ENCODE measurements at places on chromosomes 11 and 22.

- no peak for DNase-seq
These were observed 44.0 kb downstream of the KIAA1671 start for GRCh38 chr22:24996420-24996952.

DNA sequence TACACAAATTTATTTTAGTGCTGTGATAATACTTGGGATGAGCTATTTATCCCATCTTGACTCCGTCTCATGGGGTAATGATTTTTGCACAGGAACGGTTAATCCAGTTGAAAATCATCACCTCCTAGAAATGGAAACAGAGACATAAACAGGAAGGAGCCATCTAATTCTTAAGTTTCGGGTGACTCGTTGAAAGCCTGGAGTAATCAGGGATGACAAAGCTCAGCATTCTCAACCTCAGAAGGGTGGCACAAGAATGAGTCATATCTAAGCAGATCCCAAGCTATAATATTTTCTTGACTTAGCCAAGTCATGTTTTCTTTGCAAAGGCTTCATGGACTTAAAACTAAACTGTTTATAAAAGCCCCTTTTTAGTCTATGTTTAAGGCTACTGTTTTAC, 280.8 kb upstream of the CCDC90B start:
- no peak for DNase-seq

DNA sequence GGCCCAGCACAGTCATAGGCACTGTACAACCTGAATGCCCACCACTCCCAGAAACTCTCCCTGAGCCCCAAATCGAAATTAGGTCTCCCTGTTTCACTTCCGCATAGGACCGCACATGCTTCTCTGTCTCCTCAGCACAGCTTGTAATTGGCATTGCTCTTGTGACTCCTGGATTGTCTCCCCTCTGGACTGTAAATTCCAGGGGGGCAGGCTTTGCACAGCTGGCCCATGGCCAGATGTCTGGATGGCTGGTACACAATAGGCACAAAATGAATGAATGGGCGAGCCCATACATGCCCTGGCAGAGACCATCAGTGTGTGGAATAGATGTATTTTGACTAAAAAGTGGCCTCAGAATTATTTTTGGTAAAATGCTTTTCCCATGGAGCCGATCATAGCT, 63.3 kb upstream of the PHF21B start:
- DNase-seq: no peak

GRCh38 chr22:46542011-46542985, 4.9 kb upstream of the CELSR1 start:
- DNase-seq: peak; percentile 88

DNA sequence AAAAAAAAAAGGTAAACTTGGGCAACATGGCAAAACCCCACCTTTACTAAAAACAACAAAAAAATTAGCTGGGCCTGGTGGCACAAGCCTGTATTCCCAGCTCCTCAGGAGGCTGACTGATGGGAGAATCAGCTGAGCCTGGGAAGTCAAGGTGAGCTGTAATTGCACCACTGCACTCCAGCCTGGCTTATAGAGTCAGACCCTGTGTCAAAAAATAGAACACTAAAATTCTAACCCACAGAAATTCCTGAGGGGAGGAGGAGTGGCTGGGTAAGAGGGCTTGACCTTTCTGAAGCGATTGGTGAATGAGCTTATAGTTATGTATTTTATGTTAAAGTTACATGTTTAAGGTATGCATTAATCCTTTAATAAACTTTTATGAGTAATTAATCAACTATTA, 53.3 kb downstream of the FAT3 start:
- no peak for DNase-seq

- no peak for DNase-seq
These were observed 91.3 kb downstream of the BDNF start for GRCh38 chr11:27608951-27609350.

DNA sequence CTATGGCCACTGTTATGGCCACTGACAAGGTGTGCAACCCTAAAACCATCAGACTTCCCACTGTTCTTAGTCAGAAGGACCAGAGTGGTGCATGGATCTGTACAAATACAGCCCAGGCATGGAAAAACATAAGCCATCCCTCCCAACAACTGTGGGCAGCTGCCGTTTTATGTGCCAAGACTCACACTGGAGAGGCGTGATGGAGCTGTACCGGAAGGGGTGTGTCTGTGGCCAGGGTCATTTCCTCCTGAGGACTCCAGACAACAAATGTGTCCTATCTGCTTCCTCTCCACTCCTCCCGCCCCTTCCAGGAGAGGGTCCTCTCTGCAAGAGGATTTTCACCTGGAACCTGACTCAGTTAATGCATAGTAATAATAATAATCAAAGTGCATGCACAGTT, 29.5 kb downstream of the KCNJ1 start:
- DNase-seq: no peak

DNA sequence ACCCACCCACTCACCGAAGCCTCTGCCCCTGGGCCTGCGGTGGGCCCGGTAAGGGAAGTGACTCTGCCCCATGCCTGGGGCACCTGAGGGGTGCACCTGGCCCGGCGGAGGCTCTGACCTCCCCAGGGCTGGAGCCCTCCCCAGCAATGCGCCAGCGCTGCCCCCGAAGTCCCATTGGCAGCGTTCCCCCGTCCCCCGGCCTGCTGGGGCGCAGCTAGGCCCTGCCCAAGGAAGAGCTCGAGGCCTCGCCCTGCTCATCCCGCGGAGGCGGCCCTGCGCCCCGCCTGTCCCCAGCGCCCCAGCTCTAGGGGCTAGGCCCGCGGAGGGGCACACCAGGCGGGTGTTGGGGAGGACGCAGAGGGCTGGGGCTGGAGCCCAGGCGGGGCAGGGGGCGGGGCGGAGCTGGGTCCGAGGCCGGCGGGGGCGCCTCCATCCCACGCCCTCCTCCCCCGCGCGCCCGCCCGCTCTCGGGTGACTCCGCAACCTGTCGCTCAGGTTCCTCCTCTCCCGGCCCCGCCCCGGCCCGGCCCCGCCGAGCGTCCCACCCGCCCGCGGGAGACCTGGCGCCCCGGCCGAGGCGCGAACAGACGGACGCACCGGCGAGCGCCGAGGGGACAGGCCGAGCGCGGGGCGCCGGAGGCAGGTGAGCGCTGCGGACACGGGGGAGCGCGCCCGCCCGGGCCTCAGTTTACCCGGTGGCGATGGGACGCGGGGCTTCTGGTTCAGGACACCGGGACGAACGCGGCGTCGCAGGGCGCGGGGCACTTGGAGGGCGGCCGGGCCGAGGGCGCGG, at the start of gene EPS8L2:
Gene EPS8L2, plus strand, starts transcription at position 586 of the 793 bp plus-strand sequence. CDS start 3,177 bp downstream, outside the sequence.
- DNase-seq: no peak

DNA sequence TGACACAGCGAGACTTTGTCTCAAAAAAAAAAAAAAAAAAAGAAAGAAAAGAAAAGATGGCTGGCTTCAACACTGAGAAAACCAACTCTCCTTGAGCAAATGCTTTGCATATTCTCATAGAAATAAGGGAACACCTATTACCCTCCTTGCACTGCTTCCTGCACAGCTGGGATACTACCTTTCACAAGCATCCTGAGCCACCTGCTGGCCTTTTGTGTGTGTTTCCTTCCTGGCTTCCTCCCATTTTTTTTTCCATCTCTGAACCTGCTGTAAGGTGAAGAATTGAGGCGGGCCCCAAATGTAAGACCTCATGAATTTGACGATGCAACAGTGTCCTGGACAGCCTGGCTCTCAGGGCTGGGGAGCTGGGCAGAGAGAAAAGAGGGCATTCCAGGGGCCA, 1.9 kb upstream of the RFPL3 start:
- no peak for DNase-seq

DNA sequence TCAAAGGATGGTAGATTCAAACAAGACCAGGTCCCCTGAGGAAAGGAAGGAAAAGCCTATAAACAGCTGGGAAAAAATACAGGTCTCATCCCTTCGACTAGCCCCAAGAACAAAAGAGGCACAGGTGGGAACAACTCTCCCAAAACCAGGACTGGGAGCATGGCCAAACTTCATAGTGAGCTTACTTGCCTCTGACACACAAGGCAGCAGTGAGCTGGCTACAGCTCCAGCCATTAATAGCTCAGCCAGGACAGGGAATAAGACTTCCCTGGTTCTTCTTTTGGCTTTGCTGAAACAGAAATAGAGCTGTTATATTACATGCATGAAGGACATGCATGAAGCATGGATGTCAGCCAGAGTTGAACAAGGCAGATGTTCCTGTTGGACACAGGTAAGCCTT, at the start of gene OR10A2:
Gene OR10A2, plus strand, starts transcription at position 97 of the 400 bp plus-strand sequence. CDS start 6,698 bp downstream, outside the sequence.
- DNase-seq: no peak

Data from endothelial cell (in vitro differentiated cells).